ENCODE measurements at places on chromosomes 1 and 21.

DNA sequence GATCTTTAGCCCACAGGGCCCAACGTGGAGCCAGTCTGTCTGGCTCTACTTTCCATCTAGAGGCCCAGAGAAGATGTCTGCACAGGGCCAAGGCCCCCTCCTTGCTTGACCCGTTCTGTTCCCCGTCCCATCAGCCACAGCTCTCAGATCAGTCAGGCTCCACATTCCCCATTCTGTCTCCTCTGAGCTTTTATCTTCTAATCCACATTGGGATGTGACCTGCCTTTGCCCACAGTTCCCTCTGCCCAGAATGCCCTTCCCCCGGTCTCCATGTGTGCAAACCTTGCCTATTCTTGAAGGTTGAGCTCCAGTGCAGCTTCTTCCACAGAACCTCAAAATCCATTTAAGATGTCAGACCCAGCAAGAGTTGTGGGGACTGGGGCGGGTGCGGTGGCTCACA is 53.3 kb upstream of the WASF2 start:
- DNase-seq = no peak

GRCh38 chr1:219506473-219506899 is 106.4 kb downstream of the ZC3H11B start:
- DNase-seq = no peak

- DNase-seq = no peak
Observed at GRCh38 chr1:48099072-48099773, 102.0 kb upstream of the TRABD2B start.

DNA sequence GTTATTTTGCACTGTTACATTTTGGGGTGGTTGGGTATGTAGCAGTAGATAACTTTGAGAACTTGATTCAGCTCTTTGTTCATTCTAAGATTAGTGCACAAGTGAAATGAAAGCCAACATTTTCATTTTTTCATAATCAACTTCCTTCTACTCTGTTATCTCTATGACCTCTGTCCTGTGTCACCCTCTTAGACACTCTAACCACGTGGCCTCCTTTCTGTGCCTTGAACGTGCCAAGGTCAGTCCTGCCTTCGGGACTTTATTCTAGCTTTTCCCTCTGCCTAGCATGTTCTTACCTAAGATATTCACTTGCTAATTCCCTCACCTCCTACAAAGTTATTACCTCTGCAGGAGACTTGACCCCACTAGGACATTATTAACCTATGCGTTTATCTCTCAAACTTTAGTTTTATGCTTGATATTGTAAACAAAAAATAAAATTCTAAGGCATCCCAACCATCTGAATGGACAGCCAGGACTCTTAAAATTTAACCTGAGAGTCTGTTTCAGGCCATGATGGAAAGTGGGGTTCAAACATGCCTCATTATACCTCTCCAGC is 19.2 kb upstream of the EDEM3 start:
- DNase-seq = no peak

DNA sequence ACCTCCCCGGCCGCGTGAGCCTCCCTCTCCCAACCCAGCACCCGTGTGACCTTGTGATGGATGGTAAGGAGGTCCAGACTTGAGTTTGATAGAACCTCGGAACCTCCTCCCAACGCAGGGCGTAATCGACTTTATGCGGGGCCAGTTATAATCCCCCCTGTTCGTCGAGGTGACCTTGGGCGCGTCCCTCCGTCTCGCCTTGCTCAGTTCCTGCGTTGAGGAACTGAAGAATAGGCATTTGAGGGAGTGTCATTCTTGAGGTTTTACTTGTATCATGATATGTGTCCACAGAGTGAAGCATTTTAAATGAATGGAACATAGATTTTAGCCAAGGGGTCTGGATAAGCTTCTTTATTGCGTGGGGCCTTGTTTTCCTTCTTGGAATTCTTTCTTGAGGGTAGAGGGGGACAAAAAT is 433 bp downstream of the TIMM17A start:
- DNase-seq = no peak

DNA sequence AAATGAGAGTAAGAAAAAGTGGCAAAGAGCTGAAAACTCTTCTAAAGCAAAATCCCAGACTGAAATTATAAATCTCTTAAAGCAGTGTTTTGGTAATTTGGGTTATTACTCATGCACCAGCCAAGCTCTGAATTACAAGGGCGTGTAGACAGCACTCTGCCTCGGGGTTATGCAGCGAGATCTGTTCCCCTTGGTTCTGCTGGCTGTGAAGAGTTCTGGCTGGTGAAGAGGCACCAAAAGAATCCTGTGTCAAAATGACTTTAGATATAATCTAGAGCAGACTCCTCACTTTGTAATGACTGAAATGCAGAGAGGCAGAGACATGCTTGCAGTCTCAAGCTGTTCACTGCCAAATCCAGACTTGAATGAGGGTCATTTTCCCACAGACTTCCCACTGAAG is 461.8 kb upstream of the CXADR start:
- no peak for DNase-seq

- peak; percentile 77 for DNase-seq
Observed at GRCh38 chr1:31712630-31713029, 8.8 kb upstream of the COL16A1 start.

DNA sequence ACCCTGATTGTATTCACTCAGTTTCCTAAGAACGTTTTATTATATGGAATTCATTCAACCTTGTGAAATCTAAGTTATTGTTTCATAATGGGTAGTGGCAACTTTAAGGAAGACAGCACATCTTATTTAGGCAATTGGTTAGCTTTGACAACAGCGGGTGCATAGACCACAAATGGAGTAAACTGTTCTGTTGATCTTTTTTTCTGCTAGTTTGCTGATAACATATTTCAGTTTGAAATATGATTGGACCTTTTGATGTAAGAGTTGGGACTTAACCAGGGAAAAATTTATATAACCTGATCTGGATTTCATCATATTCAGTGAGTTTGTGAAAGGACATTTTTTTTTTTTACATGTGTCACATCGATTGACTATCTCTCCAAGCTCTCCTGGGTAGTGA is 151.7 kb downstream of the HLX start:
- DNase-seq = no peak

GRCh38 chr1:12541274-12542137 is 76.5 kb downstream of the DHRS3 start:
- no peak for DNase-seq

DNA sequence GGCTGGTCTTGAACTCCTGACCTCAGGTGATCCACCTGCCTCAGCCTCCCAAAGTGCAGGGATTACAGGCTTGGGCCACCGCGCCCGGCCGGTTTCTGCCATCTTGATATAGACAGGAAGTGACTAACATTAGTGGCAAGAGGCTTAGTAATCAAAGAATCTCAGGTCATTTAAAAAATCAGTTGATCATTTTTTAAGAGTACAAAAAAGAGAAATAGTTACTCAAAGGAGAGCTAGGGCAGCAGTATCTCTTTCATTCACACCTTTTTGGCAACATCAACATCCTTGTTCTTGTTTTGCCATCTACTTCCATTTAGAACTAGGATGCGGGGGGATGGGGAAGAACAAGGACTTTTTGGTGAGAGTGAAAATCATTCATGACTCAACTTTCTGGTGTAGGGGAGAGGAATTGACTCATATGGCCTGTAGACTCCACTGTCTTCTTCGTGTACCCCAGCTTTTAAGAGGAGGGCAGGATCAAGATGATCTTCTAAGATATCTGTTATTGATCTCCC is 8.8 kb downstream of the FCRLB start:
- no peak for DNase-seq

- DNase-seq = peak; percentile 86
Observed at GRCh38 chr1:27102707-27103468, 52.0 kb downstream of the SLC9A1 start.

- DNase-seq = no peak
Observed at GRCh38 chr1:247529771-247530355, 6.4 kb downstream of the OR2C3 start.

- DNase-seq = no peak
Observed at GRCh38 chr21:45838634-45839033, 142.9 kb upstream of the COL6A1 start.

GRCh38 chr1:7127322-7128075 is 342.2 kb downstream of the CAMTA1 start:
- DNase-seq = no peak

- DNase-seq = no peak
Observed at GRCh38 chr1:104291156-104291555, 541.5 kb downstream of the AMY1C start.

GRCh38 chr1:48591181-48591580 is 119.2 kb upstream of the SPATA6 start:
- no peak for DNase-seq

GRCh38 chr1:17762313-17762712 is 7.2 kb downstream of the ACTL8 start:
- DNase-seq = no peak

DNA sequence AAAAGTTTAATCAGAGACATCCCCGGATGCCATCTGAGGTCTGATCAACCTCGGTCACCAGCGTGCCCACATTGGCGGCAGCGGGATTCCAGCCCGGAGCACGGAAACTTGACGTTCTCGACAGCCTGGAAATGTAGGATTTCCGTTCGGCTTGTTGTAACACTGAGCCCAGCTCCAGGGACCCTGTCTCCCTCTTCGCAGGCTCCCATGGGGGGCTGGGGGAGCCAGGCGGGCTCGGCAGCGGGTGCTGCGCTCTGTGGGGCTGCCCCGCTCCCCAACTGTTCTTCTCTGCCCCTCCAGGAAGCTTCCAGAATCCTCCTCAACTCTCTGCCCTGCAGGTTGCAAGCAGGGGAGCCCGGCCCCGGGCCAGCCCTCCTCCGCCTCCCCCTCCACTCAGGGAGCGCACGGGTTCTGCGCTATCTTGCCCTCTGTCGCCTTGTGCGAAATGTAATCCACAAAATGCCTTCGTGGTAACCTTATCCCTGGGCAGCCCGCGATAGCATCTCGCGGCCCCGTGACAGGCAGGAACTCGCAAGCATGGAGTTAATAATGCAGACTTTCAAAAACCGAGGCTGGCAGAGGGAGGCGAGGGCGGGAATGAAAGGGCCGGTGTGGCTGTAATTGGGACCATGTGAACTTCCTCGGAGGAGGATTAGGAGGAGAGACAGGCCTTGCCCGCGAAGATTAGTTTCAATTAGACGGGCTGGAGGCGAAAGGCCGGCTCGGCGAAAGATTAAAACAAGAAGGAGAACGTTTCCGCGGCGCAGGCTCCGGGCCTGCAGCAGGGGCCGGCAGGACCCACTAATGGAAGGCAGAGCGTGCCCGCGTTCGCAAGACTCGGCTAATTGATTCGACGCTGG is 53.9 kb upstream of the TTC34 start:
- DNase-seq = no peak

- DNase-seq = peak; percentile 92
Observed at GRCh38 chr1:66271216-66271903, 262.6 kb upstream of the SGIP1 start.

DNA sequence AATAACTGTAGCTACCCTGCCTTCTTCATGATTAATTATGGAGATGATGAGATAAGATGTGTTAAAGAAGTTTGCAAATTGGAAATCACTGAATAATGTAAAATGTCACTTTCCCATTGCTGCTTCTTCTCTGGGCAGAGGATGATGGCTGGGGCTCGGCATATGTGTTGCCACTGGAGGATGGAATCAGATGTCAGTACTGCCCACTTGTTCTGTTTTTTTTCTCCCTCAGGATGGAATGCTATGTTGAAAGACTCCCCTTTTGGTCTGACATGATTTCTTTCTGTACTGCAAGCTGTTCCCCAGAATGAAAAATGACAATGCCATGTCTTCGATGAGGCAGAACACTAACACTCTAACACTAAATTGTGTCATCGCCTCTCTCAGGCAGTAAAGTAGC is 373.9 kb upstream of the SPAG17 start:
- DNase-seq = no peak

GRCh38 chr1:109914587-109915240 is 4.1 kb downstream of the CSF1 start:
- peak; percentile 34 for DNase-seq

- DNase-seq = no peak
Observed at GRCh38 chr1:217562229-217562878, 68.5 kb downstream of the GPATCH2 start.

GRCh38 chr21:40051801-40052200 is 184.6 kb downstream of the PCP4 start:
- DNase-seq = no peak

DNA sequence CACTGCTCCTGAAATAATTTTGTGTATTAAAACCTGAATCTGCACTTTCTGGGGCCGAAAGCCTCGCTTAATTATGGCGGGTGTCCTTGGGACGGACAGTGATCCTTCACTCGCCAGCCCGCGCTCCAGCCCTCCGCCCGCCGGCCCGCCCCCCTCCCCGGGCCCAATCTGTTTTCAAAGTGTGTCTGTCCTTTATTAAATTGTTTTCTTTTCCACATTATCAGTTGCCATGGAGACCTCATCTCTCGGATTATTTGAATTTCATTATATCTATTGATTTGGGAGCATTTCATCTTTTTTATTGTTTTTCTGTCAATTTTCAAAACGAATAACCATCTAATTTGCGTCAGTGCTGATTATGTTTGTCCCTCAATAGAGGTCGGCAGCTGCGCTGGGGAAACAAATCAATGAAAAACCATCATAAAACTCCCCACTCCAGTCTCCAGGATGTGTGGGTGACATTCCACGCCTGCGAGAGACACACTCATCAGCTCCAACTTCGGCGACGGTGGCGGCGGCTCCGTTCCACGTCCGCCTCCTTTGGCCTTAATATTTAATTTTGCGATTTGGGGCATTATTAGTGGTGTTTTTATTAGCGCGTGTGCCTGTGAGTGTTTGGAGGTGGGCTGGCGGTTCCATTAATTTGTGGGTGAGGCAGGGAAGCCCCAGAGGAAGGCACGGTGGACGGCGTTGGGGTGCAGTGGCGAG is 123.9 kb downstream of the CASZ1 start:
- no peak for DNase-seq

DNA sequence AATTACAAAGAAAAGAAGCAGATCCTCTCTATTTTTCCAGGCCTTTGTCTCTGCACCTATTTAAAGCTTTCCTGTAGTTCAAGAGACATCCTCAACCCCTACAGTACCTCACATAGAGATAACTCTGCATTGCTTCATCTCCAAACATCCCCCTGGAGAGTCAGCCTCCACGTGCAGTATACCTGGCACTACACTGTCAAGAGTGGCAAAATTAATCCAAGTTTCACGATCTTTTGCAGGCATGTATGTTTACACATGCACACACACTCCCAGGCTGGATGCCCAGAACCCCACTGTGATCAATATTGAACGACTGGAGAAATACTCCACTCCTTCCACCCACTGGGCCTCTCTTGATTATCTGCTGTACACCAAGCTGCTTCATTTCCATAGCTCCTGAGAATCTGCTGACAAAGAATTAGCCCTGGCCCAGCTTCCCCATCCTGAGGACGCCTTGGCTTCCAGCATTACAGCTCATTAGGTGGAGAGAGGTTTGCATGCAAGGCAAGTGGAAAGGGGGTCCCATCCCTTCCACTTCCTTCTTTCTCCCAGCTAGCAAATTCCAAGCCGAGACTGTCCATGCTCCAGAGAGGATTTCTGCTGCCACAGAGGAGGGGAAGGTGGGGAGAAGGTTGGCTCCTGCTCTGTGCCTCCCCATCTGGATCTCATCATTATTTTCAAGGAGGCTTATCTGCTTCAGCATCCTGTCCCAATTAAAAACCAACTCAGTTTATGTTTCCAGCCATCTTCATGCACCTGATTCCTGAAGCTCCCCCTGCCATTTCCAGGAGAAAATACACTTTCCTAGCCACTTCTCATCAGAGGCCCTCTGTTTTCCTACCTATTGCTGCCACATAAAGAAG is 66.5 kb upstream of the GOLT1A start:
- DNase-seq = no peak

Data from left hindlimb (tissue), 1 donor.